ENCODE measurements at places on chromosomes 12 and 14.

- no peak for DNase-seq
These were observed 15.9 kb downstream of the FAM181A start for GRCh38 chr14:93943052-93943451.

DNA sequence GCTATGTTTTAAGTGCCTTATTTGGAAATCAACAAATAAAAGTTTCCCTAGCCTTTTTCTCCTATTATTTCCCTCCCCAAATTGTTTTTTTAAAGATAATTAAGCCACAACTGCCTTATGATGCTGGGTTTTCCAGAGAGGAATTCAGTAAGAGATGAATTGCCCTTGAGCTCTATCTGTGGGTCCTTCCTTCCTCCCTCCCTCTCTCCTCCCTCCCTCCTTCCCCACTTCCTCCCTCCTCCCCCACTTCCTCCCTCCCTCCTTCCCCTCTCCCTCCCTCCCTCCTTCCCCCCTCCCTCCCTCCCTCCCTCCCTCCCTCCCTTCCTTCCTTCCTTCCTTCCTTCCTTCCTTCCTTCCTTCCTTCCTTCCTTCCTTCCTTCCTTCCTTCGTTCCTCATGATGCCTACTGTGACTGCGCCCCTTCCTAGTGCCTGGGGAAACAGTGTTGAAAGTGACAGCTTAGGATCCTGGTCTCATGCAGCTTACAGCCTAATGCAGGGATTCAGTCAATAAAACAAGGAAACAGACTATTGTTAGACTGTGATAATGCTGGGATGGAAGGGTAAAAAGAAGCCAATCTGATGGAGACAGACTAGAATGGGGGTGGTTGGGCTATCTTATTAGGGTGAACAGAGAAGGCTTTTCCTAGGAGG is 1417.1 kb downstream of the AACS start:
- DNase-seq = no peak

DNA sequence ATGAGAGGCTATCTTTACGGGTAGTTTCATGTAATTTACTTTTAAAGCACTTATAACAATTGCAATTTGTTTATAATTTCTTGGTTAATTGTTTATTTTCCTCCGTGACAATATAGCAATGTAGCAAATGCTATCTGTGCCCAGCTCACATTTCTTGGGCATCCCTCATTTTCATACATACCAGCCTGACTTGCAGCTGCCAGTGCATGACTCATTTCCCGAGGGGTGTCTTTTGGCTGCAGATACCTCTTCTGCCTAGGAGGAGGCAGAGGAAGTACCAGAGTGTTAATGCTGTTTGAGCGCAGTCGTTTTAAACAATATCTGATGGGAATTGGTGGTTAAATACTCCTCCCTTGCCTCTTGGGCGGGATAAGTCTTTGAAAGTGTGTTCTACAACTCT is 104.2 kb upstream of the ABCD2 start:
- DNase-seq = no peak

- DNase-seq = no peak
These were observed 129.8 kb downstream of the PIK3C2G start for GRCh38 chr12:18391151-18391550.

DNA sequence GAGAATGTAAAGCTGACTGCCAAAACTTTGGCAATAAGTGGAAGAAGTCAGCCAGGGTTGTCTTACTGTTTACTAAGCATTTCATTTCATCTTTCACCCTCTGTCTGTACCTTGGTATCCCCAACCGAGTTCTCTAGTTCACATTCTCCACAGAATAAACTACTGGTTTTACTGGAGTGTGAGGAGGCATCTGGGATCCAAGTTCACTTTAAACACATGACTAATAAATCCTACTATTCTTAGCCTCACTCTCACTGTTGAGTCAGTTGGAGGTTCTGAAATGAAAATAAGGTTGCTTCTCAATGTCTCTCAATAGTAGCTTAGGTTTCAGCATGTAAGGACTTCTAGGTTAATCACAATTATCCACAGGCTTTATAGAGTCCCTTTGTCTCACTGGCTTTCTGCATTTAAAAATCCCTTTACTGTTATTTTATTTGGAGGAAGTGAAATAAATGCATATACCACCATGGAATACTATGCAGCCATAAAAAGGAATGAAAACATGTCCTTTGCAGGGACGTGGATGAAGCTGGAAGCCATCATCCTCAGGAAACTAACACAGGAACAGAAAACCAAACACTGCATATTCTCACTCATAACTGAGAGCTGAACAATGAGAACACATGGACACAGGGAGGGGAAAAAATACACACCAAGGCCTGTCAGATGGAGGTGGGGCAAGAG is 95.8 kb downstream of the EPS8 start:
- DNase-seq = no peak

- DNase-seq = no peak
These were observed 3.6 kb downstream of the IFT43 start for GRCh38 chr14:75989134-75989533.

DNA sequence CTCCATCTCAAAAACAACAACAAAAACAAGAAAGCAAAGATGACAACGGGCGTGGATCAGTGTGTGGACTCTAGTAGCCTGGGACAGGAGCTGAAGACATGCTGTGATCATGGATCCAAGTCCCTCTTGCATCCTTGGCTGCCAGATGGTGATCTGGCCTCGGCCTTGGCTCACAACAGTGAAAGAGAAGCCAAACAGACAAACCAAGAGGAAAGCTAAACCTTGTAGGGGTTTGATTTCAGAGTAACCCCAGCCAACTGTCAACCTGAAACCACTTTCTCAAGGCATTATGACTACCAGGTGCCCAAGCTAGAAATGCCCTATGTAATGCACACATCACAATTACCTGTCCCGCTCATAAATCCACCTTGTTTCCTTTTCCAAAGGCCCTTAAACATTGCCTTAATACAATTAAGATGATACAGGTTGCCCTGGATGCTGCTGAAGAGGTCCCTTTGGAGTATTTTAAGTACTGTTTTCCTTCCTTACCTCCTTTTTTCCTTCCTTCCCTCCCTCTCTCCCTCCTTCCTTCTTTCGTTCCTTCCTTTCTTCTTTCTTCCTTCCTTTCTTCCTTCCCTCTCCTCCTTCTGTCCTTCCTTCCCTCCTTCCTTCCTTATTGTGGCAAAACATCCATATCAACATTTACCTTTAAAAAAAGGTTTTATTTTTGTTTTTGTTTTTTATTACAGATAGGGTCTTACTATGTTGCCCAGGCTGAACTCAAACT is 41.4 kb upstream of the NINJ2 start:
- DNase-seq = no peak

- no peak for DNase-seq
These were observed 1.4 kb downstream of the TNS2 start for GRCh38 chr12:53051058-53051880.

- DNase-seq = no peak
These were observed 147.8 kb upstream of the KRR1 start for GRCh38 chr12:75658901-75659823.

- no peak for DNase-seq
These were observed 417.6 kb downstream of the PDZRN4 start for GRCh38 chr12:41605545-41606305.

GRCh38 chr12:95859344-95859816 is 628 bp downstream of the SNRPF start:
- DNase-seq = no peak

GRCh38 chr14:20683891-20684661 is at the start of gene RNASE4:
Gene RNASE4, plus strand, starts transcription at chr14:20684560. Its CDS starts 14,812 bp downstream, at chr14:20699372.
- DNase-seq = no peak

DNA sequence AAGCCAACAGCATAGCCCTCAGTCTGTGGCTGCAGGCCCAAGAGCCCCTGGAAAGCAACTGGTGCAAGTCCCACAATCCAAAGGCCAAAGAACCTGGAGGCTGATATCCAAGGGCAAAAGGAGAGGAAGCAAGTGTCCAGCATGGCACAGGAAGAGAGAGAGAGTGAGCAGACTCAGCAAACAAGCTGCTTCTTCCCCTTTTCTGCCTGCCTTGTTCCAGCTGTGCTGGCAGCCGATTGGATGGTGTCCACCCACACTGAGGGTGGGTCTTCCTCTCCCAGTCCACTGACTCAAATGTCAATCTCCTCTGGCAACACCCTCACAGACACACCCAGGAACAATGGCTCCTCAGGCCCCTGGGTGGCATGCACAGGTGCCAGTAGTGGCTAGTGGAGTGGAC is 33.5 kb downstream of the SMCO2 start:
- DNase-seq = no peak

- no peak for DNase-seq
These were observed 23.1 kb downstream of the FBRSL1 start for GRCh38 chr12:132513070-132513398.

GRCh38 chr12:63419154-63419553 is 249.1 kb downstream of the DPY19L2 start:
- no peak for DNase-seq

GRCh38 chr14:72766296-72766695 is 127.6 kb downstream of the DPF3 start:
- DNase-seq = no peak
